ENCODE measurements at places on chromosomes 1 and 21.

- no peak for DNase-seq
Observed at GRCh38 chr1:203055161-203055799, 29.0 kb downstream of the PPFIA4 start.

- no peak for DNase-seq
Observed at GRCh38 chr1:192584866-192585265, 9.3 kb downstream of the RGS1 start.

- no peak for DNase-seq
Observed at GRCh38 chr1:25107643-25108010, 124.7 kb downstream of the SYF2 start.

DNA sequence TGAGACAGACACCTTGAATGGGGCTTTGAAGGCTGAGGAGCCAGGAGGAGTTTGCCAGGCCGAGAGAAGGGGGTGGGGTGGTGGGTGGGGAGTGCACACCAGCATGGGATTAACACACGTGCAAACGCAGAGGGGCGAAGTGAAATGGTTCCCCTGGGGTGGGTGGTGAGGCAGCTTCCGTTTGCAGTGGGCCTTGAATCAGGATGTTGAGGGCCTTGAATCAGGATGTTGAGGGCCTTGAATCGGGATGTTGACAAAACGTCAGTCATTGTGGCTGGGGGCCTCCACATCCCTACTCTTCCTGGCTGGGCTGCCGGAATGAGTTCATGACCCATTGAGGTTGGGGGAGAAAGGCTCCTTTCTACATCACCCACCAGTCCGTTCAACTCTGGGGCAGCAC, 16.6 kb downstream of the LDLRAP1 start:
- DNase-seq = no peak

DNA sequence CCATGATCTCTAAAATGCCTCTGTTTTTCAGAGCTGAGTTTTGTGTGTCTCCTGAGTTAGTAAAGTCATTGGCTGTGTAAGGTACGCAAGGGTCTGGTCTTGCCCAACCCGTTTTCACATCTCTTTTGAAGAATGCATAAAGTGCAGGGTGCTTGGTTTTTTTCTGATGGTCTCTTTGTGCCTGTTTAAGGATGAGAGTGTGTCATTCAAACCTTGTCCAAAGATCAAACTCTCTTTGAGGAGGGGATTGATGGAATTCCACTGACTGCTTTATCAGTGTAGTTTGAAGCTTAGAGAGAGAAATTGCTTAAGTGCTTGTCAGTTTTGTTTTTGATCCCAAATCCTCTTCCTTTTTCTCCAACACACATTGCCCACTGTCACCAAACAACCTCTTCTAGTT, 20.0 kb upstream of the C8B start:
- no peak for DNase-seq
